ENCODE measurements at places on chromosomes 2 and 18.

GRCh38 chr2:128016620-128017019 lies 11.2 kb downstream of the SAP130 start:
- no peak for DNase-seq

GRCh38 chr2:239249776-239250175 lies 151.0 kb downstream of the HDAC4 start:
- DNase-seq: no peak

DNA sequence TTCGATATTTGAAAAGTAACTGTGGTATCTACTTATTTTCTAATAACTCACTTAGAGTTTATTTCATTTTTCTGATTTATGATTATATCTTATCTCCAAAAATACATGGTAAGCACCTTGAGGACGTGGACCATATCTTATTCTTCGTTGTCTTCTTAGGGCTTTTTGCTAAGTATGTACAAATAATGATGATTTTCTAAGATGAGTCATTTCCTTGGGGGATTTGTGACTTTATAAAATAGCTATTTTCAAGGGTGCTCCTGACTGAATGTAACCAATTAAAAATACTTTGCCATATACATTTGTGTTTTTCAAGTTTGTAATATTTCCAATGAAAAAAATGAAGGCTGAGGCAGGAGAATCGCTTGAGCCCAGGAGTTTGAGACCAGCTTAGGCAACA lies 56.3 kb downstream of the GREB1L start:
- DNase-seq: no peak

DNA sequence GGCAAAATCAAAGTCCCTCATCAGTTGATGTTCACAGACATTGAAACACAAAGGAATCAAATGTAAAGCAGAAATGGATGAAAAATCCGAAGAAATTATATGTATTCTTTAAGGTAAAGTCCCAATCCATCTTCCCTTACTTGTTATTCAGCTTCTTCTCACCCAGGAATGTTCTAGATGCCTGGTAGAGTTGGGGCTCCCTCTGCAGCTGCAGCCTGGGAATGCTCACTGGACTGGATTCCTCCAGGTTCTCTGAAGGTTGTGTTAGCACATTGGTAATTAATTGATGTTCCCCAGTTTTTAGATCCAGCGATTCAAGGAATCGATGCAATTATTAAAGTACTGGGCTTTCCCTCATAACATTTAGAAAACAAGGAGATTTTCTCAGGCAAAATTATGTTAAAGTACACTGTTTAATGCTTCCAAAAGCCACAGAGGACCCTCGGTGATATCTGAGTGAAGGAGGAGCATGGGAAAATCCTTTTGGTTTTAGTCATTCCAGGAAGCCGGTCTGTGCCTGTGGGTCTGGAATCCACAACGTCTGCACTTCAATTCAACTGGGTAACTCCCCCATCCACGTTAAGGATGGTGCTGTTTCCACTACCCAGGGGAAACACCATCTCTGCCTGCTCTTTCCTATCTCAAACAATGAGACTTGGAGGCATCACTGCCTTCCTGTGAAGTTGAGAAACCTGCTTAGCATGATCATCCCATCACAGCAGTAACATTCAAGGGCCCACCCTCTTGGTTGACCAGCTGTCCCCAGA lies 22.0 kb downstream of the NTSR2 start:
- no peak for DNase-seq

- DNase-seq: no peak
Observed at GRCh38 chr2:66034467-66034866, 400.5 kb upstream of the MEIS1 start.

- DNase-seq: no peak
Observed at GRCh38 chr2:11540148-11540995, 6.5 kb downstream of the GREB1 start.

- DNase-seq: no peak
Observed at GRCh38 chr2:241860184-241861078, 1.7 kb upstream of the PDCD1 start.

DNA sequence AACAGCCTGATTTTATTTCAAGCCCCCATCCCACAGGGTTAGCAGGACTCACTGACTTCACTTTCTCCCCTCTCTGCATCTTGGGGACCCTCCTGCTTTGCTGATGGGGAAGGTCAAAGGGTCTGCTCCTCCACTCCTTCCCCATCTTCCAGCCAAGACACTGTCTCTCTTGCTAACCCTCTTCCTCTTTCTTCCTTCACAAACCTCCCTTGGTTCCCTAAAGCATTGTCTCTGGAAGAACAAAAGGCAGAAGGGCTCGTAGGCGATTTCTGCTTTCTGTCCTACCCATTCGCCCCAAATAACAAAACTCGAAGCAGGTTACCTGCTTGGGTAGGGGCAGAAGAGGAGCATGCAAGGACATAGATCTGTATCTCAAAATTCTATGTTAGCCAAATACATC lies 5.5 kb upstream of the SLC4A3 start:
- no peak for DNase-seq

DNA sequence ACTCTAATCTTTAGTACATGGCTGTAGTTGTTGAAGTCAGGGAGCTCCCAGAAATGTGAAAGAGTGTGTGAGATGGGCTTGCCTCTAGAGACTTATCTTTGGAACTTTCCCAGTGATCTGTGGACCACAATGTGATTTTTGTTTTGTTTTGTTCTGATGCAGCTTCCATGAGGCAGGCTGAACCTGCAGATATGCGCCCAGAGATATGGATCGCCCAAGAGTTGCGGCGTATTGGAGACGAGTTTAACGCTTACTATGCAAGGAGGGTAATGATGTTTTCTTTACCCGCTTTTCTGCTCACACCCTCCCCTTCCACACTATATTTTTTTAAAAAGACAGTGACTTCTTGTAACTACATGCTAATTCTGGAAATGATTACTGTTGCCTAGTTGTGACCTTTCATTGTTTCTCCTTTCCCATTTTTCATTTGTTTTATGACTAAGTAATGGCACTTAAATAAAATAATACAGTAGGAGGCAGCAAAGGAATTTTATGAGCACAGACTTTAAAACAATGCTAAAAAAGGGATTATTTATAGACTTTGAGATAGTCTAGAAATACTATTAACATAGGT lies 29.3 kb downstream of the BCL2L11 start:
- DNase-seq: no peak

DNA sequence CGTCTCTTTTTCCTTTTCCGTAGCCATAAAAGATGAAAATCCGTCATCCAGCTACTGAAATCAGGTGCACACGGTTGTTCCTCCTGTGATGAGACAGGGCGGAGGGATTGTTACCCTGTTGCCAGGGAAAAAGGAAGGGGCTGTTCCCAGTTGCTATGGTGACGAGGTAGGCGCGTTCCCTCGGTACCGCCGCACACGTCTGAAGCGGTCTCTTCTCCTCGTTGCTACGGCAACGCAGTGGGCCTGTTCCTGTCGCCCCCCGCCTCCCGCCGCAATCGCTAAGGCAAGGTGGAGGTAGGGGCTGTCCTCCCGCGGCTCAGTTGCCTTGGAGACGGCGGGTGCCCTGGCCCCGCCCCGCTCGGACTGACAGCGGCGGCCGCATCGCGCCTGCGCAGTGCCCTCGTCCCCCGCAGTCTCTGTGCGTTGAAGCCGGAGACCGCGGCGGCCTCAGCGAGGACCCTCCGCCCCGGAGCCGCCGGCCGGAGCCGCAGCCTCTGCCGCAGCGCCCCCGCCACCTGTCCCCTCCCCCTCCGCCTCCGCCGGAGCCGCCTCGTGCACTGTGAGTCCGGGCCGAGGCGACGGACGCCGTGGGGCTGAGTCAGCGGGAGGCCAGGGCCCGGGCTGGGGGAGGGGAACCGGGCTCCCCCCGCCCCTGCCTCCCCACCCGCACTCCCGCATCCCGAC lies at the start of gene MAPRE3:
Gene MAPRE3, plus strand, starts transcription at position 394 of the 684 bp plus-strand sequence. CDS start 51,582 bp downstream, outside the sequence.
- peak; percentile 73 for DNase-seq

- DNase-seq: no peak
Observed at GRCh38 chr2:39920307-39920801, 141.3 kb upstream of the THUMPD2 start.

- DNase-seq: no peak
Observed at GRCh38 chr2:20224164-20224715, 690 bp downstream of the SDC1 start.

GRCh38 chr2:3179626-3180025 lies 198.0 kb downstream of the EIPR1 start:
- no peak for DNase-seq

GRCh38 chr2:127398239-127398590 lies 10.4 kb upstream of the MAP3K2 start:
- no peak for DNase-seq

- DNase-seq: no peak
Observed at GRCh38 chr2:112839407-112840067, 3.0 kb upstream of the IL1B start.

DNA sequence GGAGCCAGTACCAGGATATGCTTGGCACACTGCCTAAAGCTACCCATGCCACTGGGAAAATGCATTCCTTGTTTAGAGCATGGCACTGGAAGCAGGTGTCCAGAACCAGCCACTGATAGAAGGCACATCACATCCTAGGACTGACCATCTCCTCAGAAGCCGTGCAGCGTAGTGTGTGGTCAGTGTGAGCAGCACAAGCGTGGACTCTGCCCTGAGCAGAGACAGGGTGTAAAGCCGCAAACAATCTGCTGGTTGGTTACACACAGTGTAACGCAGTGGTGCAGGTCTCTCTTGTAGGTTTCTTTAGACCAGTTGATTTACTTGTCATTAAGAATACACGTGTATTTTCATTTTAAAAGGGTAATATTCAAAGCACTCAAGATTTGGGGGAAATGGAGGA lies 377.8 kb upstream of the HS6ST1 start:
- DNase-seq: no peak

DNA sequence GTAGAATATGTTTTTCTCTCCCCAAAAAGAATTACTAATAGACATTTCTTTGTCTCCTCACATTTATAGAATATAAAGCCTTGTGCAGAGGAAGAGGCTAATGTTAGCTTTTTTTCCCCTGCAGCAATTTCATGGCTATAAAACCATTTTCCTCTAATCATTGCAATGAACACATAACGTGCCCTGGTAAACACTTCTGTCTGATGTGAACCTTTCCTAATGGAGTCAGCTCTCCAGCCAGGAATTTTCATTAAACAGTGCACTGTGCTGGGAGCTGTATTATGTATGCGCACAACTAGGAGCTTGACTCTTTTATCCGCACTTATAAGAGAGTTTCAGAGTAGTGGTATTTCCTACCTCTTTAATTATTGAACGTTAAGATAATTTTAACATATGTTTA lies 63.9 kb upstream of the SPATS2L start:
- no peak for DNase-seq

DNA sequence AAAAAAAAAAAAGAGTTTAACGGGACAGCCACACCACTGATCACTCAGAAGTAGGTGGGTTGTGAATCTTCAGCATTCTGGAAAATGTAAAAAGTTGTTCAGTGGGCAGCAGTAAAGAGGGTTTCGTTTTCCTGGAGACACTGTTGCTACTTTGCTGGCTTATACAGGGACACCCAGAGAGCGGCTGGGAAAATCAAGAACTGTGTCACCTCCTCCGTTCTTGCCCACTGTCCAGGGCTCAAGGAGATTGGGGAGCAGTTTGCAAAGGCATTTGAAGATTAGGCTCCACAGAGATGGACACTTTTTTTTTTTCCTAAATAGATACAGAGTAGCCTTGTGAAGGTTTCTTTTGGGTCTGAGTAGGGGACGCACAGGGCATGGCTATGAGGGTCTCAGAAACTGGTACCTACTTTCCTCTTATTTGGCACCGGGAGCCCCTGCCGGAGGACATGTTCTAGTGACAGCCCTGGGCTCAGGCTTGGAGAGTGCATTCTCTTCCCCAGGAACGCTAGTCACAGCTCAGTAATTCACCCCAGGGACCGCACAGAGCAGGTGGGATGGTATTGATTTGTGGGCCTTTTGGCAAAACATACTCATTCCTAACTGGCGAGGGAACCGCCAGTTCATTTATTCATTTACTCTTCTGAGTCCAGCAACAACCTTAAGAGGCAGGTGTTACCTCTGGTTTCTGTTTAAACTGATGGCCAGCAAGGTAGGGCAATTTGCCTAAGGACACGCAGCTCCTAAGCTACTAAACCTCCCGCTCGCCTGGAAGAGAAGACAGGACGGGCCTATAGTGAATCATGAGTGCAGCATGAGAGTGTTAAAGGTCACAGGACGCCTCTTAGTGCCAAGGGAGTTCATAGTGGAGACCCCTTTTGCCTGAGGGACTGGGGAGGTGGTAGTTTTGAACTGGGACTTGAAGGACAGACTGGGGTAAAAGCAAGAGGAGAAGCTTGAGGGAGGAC lies 53.1 kb downstream of the HPCAL1 start:
- no peak for DNase-seq

- DNase-seq: no peak
Observed at GRCh38 chr18:27263369-27263768, 78.3 kb upstream of the CHST9 start.

DNA sequence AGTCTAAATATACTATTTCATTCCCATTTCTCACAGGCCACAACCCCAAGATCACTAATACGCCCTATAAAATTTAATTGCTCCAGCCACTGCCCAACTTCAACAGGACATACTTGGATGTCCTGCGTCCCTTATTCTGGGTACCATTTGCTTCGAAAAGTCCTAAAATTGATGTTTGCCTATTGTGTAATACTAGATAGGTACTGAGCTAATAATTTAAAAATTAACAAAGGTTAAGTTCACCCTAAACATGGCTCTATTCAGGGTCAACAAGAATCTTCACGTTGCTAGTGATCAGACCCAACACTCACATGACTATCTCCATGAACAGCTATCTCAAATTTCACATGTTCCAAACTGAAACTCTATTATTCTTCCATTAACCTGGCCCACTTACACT lies 296.4 kb upstream of the RND3 start:
- no peak for DNase-seq

- DNase-seq: no peak
Observed at GRCh38 chr2:19689646-19690168, 212.1 kb downstream of the TTC32 start.

DNA sequence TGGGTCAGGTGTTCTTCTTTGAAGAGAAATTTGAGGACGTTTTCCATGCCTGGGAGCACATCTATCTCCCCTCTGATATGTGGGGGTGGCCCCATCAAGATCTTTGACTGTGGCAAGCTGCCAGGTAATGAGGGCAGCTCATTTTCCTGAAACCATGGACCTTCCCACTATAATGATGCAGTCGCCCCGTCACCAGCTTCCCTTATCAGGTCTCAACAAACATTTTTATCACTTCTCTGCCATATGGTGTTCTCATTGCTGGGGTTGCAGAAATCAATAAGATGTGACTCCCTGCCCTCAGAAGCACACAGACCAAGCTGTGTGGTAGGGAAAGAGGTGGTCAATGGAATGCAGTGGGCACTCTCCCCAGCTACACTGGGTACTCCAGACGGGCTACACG lies 48.4 kb upstream of the B3GNT7 start:
- DNase-seq: no peak

- no peak for DNase-seq
Observed at GRCh38 chr2:55992455-55992854, 68.9 kb upstream of the EFEMP1 start.

GRCh38 chr2:65430603-65431420 lies 1.6 kb downstream of the SPRED2 start:
- DNase-seq: peak; percentile 46

GRCh38 chr2:55827855-55828254 lies 95.7 kb downstream of the EFEMP1 start:
- DNase-seq: no peak

GRCh38 chr2:173589604-173590275 lies 235.1 kb downstream of the CDCA7 start:
- DNase-seq: no peak

GRCh38 chr2:36464006-36464721 lies 108.6 kb downstream of the CRIM1 start:
- no peak for DNase-seq

- no peak for DNase-seq
Observed at GRCh38 chr2:226862623-226863022, 26.8 kb downstream of the RHBDD1 start.

GRCh38 chr2:239465017-239466001 lies 64.5 kb upstream of the HDAC4 start:
- DNase-seq: no peak

- no peak for DNase-seq
Observed at GRCh38 chr2:196431076-196431475, 208.4 kb upstream of the CCDC150 start.

Data from activated T-cell treated with anti-CD3 and anti-CD28 coated beads for 24 hours (primary cell).